GM23248 (cell line): ENCODE measurements at places on chromosomes 16 and 17. TPM values are rescaled to one million over a fixed set of nuclear protein-coding genes. Genes with fewer than 3 reads are reported as not detected.

Gene CLEC19A
- not detected in 2 replicates for polyA plus RNA-seq

Gene KRT24
- polyA plus RNA-seq = not detected in 2 replicates

Gene AURKB
- polyA plus RNA-seq = 22.9 and 24.1 TPM in 2 replicates

Gene LRRC45
- polyA plus RNA-seq = 4.4 and 4.5 TPM in 2 replicates

- no peaks in the 10 kb centered on the region for H3K27me3 ChIP-seq
- H3K4me3 ChIP-seq = no peak overlapping the region
- no peak for DNase-seq
- 0 out of 2 replicates have a peak, but pooled peaks cover 3% of the 10 kb centered on the region for H3K4me1 ChIP-seq
- no peaks in the 10 kb centered on the region for H3K36me3 ChIP-seq
- H3K27ac ChIP-seq = no peak overlapping the region
Observed at GRCh38 chr16:75272097-75272551, 20.7 kb upstream of the BCAR1 start.

DNA sequence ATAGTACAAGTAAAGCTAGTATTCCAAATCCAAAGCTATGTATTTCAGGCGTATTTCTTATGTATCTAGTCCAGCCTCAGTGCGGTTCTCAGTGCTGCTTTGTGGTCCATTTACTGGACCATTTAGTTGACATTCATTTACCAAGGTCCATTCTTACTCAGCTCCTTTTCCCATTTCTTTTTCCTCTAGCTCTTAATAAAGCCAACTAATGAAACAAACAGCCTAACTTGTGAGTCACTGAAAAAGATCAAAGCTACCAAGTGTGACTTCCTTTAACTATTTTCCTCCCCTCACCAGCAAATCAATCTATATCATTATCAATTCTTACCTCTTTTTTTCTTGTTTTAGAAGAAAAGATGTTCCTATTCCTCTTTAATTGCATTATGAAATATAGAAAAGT lies 64.0 kb downstream of the CYB561 start:
- DNase-seq = peak; percentile 38
- H3K36me3 ChIP-seq = peaks cover 23% of the 10 kb centered on the region; the same call in 1 of the 2 replicates
- H3K27me3 ChIP-seq = no peaks in the 10 kb centered on the region
- H3K4me1 ChIP-seq = peaks cover 35% of the 10 kb centered on the region
- no peak overlapping the region for H3K4me3 ChIP-seq
- H3K27ac ChIP-seq = no peak overlapping the region; the same call in 1 of the 2 replicates

DNA sequence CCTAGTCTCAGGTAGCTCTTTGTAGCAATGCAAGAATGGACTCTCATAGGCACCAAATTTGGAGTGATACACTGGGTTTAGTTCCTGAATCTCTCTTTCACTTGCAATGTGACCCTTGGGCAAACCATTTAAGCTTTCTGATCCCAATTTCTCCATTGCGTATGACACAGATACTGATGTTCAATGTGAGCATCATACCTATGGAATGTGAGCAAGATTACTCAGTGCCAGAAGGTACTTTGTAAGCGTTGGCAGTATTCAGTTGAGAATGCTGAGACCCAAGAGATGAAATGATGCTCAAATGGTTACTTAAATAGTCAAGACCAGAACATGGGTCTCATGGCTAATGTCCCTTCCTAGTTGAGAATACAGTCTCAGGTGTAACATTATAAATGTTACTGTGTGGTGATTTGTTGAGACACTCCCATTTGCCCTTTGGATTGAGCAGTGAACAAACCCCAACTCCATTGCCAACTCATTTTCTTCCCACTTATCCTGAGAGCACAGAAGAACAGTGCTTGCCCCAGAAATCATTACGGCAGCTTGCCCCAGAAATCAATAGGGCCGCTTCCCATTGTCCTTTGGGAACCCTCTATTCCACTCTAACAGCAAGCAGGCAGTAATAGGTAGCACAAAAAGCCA lies 134.1 kb downstream of the SOX9 start:
- H3K36me3 ChIP-seq = no peaks in the 10 kb centered on the region
- H3K27ac ChIP-seq = no peak overlapping the region
- no peak overlapping the region for H3K4me3 ChIP-seq

DNA sequence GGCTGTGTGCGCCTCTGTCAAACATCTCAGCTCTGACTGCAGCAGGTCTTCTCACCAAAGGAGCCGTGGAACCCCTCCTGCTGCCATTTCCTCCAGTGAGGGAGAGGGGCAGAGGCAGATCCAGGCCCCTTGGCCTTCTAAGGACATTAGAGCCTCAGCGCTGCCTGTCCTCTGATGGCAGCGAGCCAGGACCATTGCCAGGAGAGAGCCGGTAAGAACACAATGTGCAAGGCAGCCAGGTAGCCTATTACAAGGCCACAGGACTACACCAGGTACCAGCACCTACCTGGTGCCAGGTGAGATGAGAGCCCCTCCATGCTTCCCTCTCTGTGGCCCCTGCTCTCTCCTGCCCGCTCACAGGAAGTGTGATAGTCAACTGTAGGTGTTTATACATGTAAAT lies 11.0 kb downstream of the LRRC75A start:
- peaks cover 19% of the 10 kb centered on the region for H3K4me1 ChIP-seq
- H3K27me3 ChIP-seq = no peaks in the 10 kb centered on the region
- H3K36me3 ChIP-seq = no peaks in the 10 kb centered on the region
- no peak overlapping the region for H3K27ac ChIP-seq
- DNase-seq = no peak

DNA sequence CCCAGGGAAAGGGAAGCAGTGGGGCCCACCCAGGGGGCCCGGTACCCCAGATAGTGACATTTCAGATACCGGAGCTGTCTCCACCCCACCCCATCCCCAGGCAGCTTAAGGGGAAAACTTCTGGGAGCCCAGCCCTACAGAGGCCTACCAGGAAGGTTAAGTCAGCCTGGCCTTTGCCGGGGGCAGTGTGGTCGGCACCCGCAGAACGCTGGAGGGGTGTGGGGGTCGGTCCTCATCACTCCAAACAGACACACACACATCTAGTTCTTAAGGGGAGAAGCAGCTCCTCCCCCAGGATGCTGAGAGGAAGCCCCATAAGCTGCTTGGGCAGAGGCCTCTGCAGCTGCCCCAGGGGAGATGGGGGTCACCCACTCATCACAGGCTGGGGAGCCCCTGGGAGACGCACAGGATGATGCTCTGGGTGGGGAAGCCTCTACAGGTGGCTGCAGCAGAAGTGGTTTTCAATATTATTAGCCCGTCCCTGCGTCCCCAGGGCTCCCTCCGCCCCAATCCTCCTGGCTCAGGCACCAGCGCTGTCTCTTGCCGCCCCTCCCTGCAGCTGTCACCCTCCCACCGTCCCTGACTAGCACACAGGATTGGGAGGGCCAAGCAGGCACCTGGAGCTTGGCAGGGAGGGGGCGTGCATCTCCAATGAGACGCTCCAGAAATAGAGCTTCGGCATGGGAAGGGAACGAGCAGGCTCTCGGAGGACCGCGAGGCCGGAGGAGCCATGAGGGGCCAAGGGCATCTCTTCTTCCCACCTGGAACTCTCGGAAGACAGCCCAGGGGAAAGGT lies 1.4 kb upstream of the ABR start:
- no peaks in the 10 kb centered on the region for H3K36me3 ChIP-seq
- H3K4me1 ChIP-seq = peaks cover 16% of the 10 kb centered on the region
- H3K4me3 ChIP-seq = no peak overlapping the region
- no peak for DNase-seq
- H3K27ac ChIP-seq = no peak overlapping the region
- no peaks in the 10 kb centered on the region for H3K27me3 ChIP-seq

- H3K4me3 ChIP-seq = no peak overlapping the region
- DNase-seq = no peak
- no peaks in the 10 kb centered on the region for H3K4me1 ChIP-seq
- no peaks in the 10 kb centered on the region for H3K36me3 ChIP-seq
- H3K27me3 ChIP-seq = no peaks in the 10 kb centered on the region
- H3K27ac ChIP-seq = no peak overlapping the region
Observed at GRCh38 chr16:9231039-9231438, 139.6 kb downstream of the HAPSTR1 start.

GRCh38 chr16:56608043-56608875 lies at the start of gene MT2A:
MT2A (plus strand) TSS chr16:56608584; CDS start chr16:56608656, 72 bp downstream.
- H3K27me3 ChIP-seq = no peaks in the 10 kb centered on the region
- peak; percentile 100 for DNase-seq
- H3K36me3 ChIP-seq = no peaks in the 10 kb centered on the region
- peak within 1 kb of the TSS; percentile 95 for H3K4me3 ChIP-seq

DNA sequence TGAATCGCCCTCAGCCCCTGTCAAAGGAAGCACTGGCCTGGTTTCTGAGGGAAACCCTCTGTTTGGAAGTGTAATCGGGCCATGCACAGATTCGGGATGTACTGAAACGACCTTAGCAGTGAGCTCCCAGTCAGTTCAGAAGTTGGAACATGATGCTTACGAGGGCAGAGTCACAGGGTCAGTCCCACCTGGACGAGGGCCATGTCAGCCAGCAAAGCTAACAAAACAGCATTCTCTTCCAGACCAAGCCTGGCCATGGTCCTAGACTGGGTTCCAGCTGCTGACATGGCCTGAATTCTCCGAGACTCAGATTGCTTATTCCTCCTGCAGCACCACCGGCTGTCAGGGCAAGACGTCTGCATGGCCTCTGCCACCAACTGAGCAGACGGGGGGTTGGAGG lies 192.2 kb upstream of the WSCD1 start:
- no peak overlapping the region for H3K4me3 ChIP-seq
- DNase-seq = no peak
- H3K4me1 ChIP-seq = no peaks in the 10 kb centered on the region
- H3K36me3 ChIP-seq = no peaks in the 10 kb centered on the region

DNA sequence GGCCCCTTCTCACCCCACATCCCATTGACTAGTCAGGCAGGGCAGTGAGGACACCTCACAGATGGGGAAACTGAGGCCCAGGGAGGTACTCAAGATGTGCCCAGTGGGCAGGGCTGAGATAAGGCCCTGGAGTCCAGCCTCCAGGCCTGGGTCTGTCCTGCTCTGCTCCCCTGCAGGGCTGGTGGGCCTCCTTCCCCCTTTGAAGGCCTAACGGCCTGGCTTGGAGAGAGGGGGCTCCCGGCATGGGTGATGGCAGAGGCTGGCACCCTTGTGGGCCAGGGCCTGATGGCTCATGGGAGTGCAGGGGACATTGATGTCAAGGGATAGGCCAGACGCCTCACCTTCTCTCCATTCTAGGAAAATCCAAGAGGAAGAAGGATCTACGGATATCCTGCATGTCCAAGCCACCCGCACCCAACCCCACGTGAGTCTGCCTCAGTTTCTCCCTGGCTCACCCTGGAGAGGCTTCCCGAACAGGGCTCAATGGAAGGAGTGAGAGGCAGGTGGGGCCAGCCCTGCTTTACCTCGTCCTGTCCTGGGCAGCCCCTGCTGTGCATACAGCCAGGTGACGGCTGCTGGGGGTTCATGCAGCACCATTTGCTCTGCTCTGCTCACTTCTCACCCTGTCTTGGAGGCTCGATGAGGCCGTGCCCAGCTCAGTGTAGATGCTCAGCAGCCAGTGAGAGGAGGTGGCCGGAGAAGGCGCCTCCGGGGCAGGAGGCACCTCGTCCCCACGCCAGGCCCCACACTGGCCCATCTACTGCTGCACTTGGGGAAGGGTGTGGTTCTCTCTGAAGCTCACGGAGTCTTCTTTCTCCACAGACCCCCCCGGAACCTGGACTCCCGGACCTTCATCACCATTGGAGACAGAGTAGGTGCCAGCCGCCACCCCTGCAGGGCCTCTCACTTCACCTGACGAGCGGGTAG lies 13.8 kb downstream of the MAP2K3 start:
- peaks cover 4% of the 10 kb centered on the region; the same call in 1 of the 2 replicates for H3K4me1 ChIP-seq
- peak; percentile 1 for DNase-seq
- no peak overlapping the region for H3K27ac ChIP-seq
- H3K4me3 ChIP-seq = no peak overlapping the region

DNA sequence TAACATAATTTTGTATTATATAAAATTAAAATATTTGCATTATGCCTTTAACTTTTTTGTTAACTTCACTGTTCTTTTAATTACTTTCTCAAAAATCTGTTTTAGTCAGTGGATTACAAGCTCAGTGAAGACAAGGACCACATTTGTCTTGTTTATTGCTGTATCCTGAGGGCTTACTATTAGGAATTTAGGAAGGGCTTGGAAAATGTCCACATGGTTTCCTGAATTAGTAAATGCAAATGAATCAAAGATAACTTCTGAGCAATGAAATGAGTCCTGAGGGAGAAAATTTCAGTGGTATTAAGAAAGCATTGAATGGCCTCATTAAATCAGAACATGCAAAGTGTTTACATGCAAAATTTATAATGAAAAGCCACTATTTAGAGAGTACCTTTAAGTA lies 1293.2 kb upstream of the GOT2 start:
- H3K36me3 ChIP-seq = no peaks in the 10 kb centered on the region
- no peak overlapping the region for H3K4me3 ChIP-seq
- DNase-seq = no peak
- H3K27me3 ChIP-seq = no peaks in the 10 kb centered on the region
- no peak overlapping the region for H3K27ac ChIP-seq
